ENCODE measurements at places on chromosomes 7 and 10.

DNA sequence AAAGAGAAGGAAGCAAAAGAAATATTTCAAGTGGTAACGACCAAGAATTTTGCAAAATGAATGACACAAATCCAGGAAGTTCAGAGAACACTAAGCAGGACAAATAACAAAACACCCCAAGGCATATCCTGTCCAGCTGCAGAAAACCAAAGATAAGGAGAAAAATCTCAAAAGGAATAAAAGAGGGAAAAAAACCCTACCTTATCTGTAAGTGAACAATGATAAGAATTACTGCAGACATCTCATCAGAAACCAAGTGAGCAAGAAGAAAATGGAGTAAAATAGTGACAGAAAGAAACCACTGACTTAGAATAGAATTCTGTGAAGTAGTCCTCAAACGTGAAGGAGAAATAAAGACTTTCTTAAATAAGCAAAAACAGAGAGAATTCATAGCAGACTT, 21.8 kb downstream of the CARD11 start:
- no peaks in the 10 kb centered on the region for H3K4me1 ChIP-seq
- H3K27ac ChIP-seq, result no peak overlapping the region
- no peaks in the 10 kb centered on the region for H3K27me3 ChIP-seq

DNA sequence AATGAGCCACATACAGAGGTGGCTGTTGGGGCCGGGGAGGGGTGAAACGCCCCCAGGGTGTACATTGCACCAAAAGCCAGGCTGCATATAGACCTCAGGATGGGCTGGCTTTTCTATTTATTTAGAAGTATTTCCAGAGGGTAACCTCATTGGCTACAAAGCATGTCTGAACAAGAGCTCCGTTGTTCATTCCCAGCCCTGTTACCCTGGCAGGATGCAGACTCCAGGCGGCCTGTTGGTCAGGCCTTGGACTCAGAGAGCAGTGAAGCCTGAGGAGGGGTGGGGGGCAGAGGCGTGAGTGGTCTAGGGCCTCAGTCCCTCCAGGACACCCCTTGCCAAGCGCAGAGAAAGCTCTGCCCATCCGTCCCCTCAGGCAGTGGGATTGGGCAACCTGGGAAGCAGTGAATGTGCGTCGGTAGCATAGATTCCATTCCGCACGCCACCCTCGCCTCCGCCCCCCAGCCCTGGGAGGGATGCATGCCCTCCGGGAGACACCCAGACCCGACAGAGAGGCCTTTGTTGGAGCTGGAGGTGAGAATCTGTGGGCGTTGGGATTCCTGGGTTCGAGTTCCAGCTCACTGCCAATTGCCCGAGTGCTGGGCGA, 41.9 kb downstream of the TCF7L2 start:
- H3K27ac ChIP-seq, result peak overlapping the region; percentile 96
- peaks cover 38% of the 10 kb centered on the region for H3K4me1 ChIP-seq

DNA sequence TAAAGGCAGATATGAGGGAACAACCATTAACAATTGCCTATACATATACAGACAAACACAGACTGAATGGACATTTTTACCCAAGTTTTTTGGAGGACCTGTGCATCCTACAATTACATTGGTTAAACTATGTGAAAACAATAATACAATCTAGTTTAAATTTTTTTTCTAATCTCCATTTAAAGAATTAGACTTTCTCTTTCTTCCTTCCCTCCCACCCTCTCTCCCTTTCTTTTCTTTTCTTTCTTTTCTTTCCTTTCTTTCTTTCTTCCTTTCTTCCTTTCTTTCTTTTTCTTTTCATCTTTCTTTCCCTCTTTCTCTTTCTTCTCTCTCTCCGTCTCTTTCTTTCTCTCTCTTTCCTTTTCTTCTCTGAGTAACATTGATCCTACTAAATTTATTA, 183.7 kb downstream of the HDAC9 start:
- peaks cover 8% of the 10 kb centered on the region for H3K36me3 ChIP-seq
- H3K4me1 ChIP-seq, result peaks cover 20% of the 10 kb centered on the region
- no peaks in the 10 kb centered on the region for H3K27me3 ChIP-seq
- DNase-seq, result no peak

DNA sequence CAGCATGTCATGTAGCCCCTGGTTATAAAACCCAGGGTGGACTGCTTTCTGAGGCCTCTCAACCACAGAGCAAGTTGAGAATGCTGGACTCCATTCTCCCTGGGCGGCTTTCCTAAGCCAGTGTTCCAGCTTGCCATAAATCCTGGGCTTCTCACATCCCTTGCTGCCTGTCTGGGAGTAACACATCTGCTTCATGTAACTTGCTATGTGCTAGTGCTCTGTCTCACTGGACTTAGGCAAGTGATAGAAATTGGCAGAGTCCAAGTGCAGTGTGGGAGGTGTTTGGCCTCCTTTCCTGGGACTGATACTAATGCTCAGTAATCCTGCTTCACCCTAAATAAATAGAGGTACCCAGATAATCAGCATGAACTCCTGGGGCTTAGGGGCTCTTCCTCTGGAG, 277.1 kb upstream of the POM121L12 start:
- H3K27ac ChIP-seq, result no peak overlapping the region
- no peaks in the 10 kb centered on the region for H3K36me3 ChIP-seq
- no peak for DNase-seq
- H3K4me3 ChIP-seq, result no peak overlapping the region
- H3K4me1 ChIP-seq, result no peaks in the 10 kb centered on the region
- H3K27me3 ChIP-seq, result no peaks in the 10 kb centered on the region

DNA sequence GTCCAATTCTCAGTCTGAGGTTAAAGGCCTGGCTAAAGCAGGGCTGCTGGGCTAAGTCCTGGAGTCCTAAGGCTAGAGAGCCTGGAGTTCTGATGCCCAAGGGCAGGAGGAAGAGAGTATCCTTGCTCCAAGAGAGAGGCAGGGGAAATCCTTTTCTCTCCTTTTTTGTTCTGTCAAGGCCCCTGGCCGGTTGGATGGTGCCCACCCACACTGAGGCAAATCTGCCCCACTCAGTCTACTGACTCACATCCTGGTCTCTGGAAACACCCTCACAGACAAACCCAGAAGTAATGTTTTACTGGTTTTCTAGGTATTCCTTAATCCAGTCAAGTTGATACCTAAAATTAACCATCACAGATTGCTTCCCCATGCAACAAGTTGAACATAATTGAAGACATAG, 23.0 kb downstream of the ZNF518A start:
- peaks cover 4% of the 10 kb centered on the region for H3K4me1 ChIP-seq
- no peak overlapping the region for H3K4me3 ChIP-seq
- no peak for DNase-seq
- no peaks in the 10 kb centered on the region for H3K27me3 ChIP-seq
- no peak overlapping the region for H3K27ac ChIP-seq

DNA sequence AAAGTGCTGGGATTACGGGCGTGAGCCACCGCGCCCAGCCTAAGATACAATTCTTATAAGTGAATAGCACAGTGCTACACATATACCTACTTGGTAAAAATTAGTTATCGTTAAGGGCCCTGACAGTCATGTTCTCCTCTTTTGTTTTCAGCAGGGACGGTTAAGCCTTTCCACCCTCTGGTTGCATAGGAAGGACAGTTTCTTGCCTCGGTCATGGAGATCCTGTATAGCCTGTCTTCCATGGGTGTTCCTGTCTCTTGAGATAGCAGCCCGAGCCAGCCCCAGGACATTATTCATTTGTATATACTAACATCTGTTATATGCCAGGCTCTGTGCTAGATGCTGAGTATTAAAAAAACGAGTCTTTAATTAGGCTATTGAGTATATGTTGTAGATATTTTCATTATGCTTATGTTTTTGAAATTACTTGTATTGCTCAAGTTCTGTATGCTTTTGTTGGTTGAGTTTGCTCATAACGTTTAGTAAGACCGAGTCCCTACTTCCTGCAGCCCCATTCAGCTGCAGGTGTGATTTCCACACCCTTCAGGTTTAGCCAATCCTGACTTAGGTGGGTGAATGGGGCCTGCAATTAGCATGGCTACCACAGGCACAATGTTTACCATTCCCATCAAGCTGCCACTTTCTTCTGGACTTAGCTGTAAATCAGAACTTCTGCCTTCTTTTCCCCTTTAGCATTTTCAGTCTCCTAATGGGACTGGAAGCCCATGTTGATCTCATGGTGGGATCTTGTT, 24.8 kb downstream of the CCSER2 start:
- H3K4me1 ChIP-seq, result peaks cover 27% of the 10 kb centered on the region
- H3K36me3 ChIP-seq, result no peaks in the 10 kb centered on the region
- no peak overlapping the region for H3K4me3 ChIP-seq
- no peak for DNase-seq
- H3K27me3 ChIP-seq, result no peaks in the 10 kb centered on the region

DNA sequence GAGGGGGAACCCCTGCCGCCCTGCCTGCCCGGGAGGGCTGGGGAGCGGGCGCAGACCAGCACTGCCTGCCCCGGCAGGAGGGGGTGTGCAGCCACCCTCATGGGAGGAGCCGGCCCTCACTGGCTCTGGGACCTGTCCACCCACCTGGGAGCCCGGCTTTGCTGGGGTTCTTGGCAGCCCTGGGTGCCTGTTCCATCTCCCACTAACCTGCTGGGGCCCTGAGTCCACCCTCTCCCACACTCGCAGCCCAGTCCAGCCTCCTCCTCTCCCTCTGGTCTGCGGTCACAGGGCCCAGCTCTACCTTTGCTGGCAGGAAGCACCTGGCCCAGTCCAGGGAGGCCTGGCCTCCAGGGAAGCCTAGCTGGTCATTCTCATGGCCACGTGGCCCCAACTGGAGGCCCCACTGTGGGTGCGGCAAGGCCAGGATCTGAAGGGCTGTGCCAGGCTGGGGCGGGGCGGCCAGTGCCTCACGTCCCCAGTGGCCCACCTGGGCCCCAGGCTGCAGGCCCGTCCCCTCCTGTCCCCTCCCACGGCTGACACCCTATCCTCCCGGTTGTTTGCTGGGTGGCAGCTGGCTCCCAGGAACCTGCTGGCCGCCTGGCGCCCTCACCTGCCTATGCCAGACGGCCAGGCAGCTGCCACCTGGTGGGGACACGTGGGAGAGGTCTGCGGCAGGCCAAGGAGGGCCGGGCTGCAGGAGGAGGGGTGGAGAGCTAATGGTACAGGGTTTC, at the start of gene TMEM184A:
Gene TMEM184A, minus strand, starts transcription at position 393 of the 731 bp plus-strand sequence. CDS start 721 bp downstream, outside the sequence.
- H3K4me3 ChIP-seq, result no peak within 1 kb of the TSS
- H3K36me3 ChIP-seq, result no peaks in the 10 kb centered on the region
- no peaks in the 10 kb centered on the region for H3K27me3 ChIP-seq
- H3K4me1 ChIP-seq, result no peaks in the 10 kb centered on the region

All from neural crest cell (in vitro differentiated cells).